Activated T-cell treated with anti-CD3 and anti-CD28 coated beads for 24 hours (primary cell): ENCODE measurements at places on chromosomes 1 and 21.

DNA sequence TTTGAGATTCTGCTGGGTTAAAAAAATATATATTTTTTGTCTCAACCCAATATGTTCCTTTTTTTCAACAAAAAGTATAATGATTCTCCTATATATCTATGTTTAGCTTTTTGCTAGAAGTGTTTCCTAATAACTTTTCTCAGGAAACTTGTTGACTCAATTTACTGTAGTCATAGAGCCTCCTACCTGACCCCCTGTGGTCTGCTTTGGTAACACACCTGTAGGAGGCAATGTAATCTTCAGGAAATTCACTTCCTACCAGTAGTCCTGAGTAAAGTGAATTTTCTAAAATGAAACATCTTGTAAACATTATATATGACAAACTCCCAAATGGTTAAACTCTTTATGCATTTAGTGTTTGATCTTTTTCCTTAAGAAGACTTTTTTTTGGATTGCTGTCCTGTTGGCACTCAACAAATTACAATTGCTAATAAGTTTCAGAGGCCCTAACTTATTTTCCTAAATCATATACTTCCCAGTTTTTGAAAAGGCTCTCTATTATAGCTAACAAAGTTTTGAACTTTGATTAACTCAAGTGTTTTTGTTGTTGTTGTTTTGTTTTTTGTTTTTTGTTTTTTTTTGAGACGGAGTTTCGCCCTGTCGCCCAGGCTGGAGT is 118.3 kb downstream of the OLFML2B start:
- DNase-seq, result no peak

- no peak for DNase-seq
These were observed 44.2 kb upstream of the POU3F1 start for GRCh38 chr1:38090796-38091195.

GRCh38 chr1:174815036-174815435 is 184.7 kb upstream of the CACYBP start:
- DNase-seq, result no peak

- DNase-seq, result no peak
These were observed 15.5 kb upstream of the HMGB4 start for GRCh38 chr1:33848205-33848937.

DNA sequence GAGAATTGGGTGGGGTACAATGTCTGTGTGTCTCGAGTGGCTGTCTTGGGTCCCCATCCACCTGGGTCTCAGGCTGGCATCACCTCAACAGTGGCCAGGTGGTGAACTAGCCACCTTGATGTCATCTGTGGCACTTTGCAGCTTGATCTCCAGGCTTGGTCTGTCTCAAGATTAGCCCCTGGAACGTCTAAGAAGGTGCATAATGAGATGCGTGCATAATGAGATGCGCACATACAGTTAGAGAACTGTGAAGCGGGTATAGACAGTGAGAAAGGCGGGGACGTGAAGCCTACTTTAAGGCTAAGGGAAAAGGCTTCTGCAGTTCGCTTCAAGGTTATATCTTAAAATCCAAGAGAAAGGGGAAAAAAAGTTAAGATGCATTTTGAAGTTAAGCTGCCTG is 98.7 kb downstream of the WDR4 start:
- DNase-seq, result no peak

DNA sequence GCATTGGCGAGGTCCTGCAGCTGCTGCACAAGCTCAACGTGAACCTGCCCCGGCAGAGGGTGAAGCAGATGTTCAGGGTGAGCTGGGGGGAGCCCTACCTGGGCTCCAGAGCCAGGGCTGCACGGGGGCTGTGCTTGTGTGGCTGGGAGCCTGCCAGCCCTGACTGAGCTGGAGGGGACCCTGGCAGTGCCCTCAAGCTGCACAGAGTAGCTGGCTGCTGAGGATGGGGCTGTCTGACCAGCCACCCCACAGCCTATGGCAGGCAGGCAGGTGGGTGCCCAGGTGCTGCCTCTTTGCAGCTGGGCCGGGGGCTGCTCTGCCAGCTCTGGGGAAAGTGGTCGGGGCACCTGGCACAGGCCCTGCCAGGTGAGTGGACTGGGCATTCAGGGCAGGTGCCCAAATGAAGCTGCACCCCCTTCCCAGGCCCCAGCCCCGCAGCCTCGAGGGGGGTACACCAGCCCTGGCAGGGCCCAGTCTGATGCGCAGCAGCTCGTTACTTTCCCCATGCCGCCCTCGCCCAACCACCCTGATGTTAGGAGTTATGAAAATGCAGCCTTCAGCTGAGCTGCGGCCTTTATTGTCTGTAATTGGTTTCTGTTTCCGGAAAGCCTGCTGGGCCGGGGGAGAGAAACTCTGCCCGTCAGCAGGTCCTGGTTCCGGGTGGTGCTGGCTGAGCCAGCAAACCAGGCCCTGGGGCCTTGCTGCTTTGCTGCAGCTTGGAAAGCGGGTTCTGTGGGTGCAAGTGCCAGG is 4.3 kb downstream of the PLCH2 start:
- no peak for DNase-seq

- DNase-seq, result no peak
These were observed 90.1 kb upstream of the TNR start for GRCh38 chr1:175833502-175833901.

- no peak for DNase-seq
These were observed 106.7 kb upstream of the KLHDC7A start for GRCh38 chr1:18373882-18374493.

DNA sequence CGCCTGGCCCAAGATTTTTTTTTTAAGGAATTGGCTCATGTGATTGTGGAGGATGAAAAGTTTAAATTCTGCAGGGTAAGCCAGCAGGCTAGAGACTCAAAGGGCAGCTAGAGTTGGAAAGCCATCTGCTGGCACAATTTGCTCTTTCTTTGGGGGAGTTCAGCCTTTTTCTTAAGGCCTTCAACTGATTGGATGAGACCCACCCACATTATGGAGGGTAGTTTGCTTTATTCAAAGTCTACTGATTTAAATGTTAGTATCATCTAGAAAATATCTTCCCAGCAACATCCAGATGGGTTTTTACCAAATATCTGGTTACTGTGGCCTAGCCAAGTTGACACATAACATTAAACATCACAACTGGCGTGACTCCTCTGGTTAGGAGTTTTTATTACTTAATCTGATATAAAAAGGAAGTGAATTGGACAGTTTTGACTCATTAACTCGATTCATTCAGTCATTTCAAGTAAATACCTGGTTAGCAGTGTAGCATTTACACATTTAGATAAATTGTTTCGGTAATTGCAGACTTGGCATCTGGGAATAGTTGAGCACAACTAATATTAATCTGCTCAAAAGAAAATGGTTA is 12.4 kb downstream of the HOOK1 start:
- DNase-seq, result no peak

GRCh38 chr1:209657140-209657879 is 5.1 kb upstream of the LAMB3 start:
- DNase-seq, result no peak

GRCh38 chr1:45998020-45998617 is 134.3 kb downstream of the PIK3R3 start:
- no peak for DNase-seq

- no peak for DNase-seq
These were observed 30.3 kb downstream of the SLC45A1 start for GRCh38 chr1:8348047-8348776.

- DNase-seq, result no peak
These were observed 197.3 kb downstream of the MATN1 start for GRCh38 chr1:30525971-30526651.

GRCh38 chr1:160607672-160608032 is 28.4 kb upstream of the CD84 start:
- no peak for DNase-seq

DNA sequence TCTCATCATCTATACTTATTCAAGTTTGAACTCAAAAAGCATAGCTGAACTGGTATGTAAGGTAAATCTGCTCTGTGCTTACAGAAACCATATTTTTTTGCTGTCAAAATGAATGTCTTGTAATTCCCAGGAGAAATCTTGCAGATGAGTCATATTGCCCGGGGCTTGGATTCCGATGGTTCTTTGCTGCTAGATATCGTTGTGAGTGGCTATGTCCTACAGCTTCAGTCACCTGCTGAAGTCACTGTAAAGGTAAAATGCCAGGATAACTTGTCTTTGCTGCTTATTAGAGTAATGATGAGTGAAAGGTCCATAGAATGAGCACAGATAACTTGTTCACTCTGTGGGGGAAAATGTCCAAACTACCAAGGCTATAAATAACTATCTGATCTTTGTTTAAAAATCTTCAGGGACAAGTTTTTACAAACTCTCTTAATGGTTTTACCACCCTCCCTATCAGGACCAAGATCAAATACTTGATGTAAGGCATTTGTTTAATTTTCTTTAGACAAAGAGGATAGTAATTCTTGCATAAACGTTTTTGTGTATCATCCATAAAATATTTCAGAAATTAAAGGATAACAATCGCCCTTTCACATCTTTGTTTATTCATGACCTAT is 222.3 kb downstream of the TPR start:
- no peak for DNase-seq
